ENCODE measurements at places on chromosomes 13 and 19. TPM values are rescaled to one million over a fixed set of nuclear protein-coding genes. Genes with fewer than 3 reads are reported as not detected.
A peak's percentile ranks its signal among the peaks of the same experiment; 100 is the strongest.

- DNase-seq: no peak
Observed at GRCh38 chr13:33992881-33993336, 175.0 kb downstream of the RFC3 start.

GRCh38 chr19:2278459-2279158, 3.4 kb downstream of the PEAK3 start:
- DNase-seq: no peak

The LRRC8E gene
- 0.79 TPM for total RNA-seq

- DNase-seq: no peak
Observed at GRCh38 chr19:15123031-15123890, 16.1 kb downstream of the SYDE1 start.

GRCh38 chr19:10105509-10106099, 558 bp upstream of the PPAN start:
- no peak for DNase-seq

The SEMA6B gene
- 12.2 TPM for total RNA-seq

DNA sequence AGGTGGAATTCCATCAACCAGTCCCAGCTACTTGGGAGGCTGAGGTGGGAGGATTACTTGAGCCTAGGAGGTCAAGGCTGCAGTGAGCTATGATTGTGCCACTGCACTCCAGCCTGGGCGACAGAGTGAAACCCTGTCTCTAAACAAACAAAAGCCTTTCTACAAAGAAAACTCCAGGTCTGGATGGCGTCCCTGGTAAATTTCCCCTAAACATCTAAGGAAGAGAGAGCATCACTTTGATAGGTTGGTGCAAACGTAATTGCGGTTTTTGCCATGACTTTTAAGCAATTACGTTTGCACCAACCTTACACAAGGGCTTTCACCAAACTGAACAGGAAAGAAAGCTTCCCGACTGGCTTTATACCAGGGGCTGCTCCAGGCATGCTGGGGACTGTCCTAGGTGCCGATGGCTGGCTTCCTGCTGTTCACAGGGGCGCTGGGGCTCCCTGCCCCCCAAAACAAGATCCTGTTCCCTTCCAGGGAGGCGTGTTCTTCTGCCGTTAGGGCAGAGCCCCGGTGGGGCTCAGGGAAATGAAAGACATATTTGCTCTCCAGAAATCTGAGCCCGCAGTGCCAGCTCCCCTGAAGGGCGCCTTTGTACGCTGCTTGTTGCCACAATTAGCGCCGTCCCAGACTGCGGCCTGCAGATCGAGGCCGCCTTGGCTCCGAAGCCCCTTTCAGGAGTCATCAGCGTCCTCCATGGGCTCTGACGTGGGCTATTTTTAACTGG, 38.7 kb upstream of the KLF2 start:
- peak; percentile 46 for DNase-seq

The ZNF665 gene
- total RNA-seq: 1.2 TPM

DNA sequence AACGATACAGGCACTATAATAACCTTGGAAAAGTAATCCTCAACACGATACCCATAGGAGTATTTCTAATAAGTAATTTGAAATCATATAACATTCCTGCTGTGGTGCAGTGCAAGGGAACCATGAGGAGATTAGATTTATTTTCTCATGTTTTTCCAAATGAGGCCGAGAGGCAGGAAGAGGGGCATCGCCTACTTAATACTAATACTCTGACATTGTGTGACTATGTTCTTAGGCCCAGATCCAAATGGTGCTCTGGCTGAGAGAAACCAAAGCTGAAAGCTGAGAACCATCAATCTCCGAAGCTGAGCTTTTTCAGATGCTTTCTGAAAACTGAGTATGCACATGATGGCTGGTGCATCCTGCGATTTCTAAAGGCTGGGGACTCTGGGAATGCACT, 248.0 kb upstream of the MAB21L1 start:
- DNase-seq: no peak

- DNase-seq: no peak
Observed at GRCh38 chr13:88592105-88592504, 920.9 kb downstream of the SLITRK5 start.

The NLRP9 gene
- not detected for total RNA-seq

GRCh38 chr19:18160971-18161635, 8.1 kb downstream of the PIK3R2 start:
- peak; percentile 66 for DNase-seq
